ENCODE measurements at places on chromosomes 1 and 21. TPM values are rescaled to one million over a fixed set of nuclear protein-coding genes. Genes with fewer than 3 reads are reported as not detected.

NHLH1 gene
- not detected for total RNA-seq

GUCA2A gene
- total RNA-seq = not detected

AIRE gene
- 0.25 TPM for total RNA-seq

NEK7 gene
- total RNA-seq = 99.4 TPM

NCAM2 gene
- total RNA-seq = 4.7 TPM

RUNX1 gene
- total RNA-seq = 62.1 TPM

TLR5 gene
- total RNA-seq = 15.2 TPM

LDLRAD2 gene
- not detected for total RNA-seq

All from vagina (tissue), 2 donors.